ENCODE measurements at places on chromosomes 1 and 21.

DNA sequence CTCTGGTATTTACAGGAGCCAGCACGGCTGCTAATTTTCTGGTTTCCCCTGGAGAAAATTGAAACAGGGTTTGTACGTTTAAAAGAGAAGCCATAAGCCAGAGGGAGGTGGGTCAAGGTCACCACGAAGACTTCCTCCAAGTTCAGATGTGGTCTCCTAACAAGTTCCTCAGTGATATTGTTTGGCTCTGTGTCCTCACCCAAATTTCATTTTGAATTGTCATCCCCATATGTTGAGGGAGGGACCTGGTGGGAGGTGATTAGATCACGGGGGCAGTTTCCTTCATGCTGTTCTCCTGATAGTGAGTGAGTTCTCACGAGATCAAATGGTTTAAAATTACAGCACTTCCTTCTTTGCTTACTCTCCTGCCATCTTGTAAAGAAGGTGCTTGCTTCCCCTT is 295.4 kb upstream of the DAB1 start:
- DNase-seq, result no peak

DNA sequence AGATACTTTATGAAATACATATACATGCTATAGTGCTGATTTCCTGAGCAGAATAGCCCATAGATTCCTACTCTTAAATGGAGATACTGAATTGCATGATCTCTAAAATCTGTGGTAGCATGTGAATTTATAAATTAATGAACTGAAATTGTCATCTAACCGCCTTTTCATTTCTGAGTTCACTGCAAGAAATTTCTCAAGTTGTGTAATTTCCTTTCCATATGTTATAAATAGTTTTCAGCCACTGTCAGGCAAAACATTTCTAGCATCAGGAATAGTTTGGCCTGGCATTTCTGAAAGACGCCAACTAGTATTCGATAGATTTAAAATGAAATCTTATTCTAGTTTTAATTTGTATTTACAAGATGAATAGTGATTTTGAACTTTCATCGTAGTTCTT is 310.1 kb downstream of the USH2A start:
- DNase-seq, result peak; percentile 41

DNA sequence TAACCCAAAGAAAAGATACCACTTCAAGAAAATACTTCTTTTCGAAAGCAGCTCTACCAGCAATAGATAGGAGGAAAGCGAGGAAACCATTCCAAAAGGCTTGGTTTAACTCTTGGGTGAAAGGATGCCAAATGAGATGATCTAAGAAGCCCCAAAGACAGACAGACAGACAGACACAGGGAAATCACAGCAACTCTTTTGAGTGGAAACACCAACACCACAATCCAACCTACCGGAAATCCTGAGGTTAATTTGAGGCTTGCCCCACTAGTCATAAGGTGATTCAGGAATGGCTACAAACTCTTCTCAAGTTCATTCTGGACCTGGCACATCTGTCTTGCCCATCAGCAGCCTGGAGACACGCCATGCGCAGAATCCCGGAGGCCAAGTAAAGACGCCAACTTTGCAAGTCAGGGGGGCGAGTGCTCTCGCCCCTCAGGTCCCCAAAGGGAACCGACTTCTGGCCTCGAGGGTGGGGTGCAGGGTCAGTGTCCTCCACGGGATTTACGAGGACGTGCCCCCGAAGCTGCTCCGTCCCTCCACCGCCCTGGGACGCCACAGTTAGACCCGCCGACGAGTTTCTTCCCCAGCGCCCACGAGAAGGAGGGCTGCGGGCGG is 778 bp downstream of the EVI5 start:
- no peak for DNase-seq

GRCh38 chr1:240496941-240497340 is 115.0 kb downstream of the GREM2 start:
- no peak for DNase-seq

DNA sequence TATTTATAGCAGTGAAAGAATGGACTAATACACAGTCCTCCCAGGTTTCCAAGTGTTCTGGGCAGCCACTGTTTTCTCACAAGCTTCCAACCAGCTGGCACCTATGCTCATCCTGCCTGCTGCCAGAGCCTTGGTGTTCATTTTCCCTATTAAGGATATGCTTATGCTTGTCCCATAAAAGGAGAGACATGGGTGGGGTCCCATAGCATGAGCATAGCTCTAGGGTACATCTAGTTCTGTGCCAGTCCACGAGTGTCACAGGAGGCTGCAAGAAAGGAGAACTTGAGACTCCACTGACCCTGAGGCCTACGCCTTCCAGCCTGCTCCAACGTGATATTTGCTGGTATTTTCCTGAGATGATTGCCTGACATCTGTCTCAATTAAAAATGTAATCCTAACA is 192.4 kb upstream of the PTGFR start:
- DNase-seq, result no peak
